ENCODE measurements at places on chromosomes 5 and 9.

- no peak for DNase-seq
These were observed 19.1 kb downstream of the TMEM232 start for GRCh38 chr5:110707260-110707844.

- peak; percentile 77 for DNase-seq
These were observed at the start of gene AK8 for GRCh38 chr9:132877824-132878694. Gene AK8, minus strand, starts transcription at chr9:132878284. Its CDS starts 29 bp downstream, at chr9:132878255.

- peak; percentile 96 for DNase-seq
These were observed at the start of gene IQGAP2 for GRCh38 chr5:76402886-76403765. Gene IQGAP2, plus strand, starts transcription at chr5:76403285. Its CDS starts 261 bp downstream, at chr5:76403546.

GRCh38 chr9:4829969-4830368, 37.2 kb downstream of the RCL1 start:
- DNase-seq = no peak

GRCh38 chr5:143913008-143913752, 101.2 kb downstream of the HMHB1 start:
- DNase-seq = no peak

DNA sequence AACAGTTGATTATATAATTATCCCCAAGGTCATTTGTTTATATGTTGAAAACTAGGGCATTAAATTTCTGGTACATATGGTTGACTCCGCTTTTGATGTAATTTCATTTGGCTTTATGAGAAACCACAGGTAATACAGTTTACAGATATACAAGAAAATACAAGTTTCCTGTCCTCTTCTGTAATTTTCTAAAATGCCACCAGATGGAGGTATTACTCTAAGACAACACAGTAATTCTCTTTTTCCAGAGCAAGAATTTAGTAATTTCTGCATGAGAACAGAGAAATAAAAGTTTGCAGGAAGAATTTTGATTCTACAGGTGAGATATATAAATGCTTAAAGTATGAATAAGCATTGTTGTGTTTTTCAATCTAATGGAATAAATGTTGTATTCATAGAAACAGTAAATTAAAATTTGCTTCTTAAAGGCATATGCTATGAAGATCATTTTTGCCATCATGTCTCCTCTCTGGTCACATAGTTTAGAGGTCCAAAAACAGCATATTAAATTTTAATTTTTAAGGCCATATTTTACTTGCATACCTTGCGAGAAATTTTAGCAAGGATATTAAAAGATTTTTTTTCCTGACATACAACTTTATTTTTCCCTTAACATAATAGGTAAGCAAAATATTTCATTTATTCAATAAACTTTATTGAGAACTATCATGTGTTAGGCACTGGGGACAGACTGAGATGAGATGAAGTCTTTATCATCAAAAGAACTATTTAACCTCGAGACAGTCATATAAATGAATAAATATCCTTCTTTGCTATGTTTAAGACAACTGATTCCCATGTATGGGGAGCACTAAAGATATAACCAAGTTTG, 22.7 kb downstream of the CHD1 start:
- peak; percentile 42 for DNase-seq

DNA sequence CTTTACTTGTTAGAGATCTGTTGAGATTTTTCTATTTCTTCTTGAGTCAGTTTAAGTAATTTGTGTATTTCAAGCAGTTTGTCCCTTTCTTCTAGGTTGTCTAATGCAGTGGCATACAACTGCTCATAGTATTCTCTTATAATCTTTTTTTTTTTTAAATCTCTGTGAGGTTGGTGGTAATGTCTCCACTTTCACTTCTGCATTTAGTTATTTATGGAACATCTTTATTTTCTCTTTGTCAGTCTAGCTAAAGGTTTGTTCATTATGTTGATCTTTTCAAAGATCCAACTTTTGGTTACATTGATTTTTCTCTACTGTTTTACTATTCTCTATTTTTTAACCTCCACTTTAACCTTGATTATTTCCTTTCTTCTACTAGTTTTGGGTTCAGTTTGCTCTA, 13.8 kb downstream of the FOXE1 start:
- no peak for DNase-seq

- peak; percentile 81 for DNase-seq
These were observed 2.2 kb downstream of the HNRNPA0 start for GRCh38 chr5:137751869-137752491.

DNA sequence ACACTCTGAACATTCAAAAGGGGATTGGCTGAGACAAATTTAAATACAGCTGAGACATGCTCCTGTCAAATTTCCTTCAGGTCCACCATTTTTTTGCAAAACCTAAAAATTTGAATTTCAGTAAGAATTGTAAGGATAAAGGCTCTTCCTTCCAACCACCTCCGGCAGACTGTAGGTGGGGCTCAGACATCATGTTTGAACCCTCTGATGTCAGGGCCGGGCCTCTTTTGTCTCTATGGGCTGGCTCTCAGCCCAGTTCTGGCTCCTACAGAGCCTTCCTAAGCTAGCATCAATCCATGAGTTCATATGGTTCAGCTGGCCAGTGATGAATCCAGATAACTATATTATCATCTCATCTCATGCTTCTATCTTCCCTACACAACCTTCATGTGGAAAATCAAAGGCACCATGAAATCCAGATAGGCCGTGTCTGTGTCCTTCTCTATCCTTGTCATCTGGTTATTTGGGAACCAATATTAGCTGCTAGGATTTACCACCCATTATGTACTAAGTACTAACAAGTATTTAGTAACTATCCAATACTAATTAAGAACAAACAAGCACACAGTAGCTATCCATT, 44.2 kb downstream of the NIPSNAP3B start:
- peak; percentile 39 for DNase-seq

GRCh38 chr9:72478966-72479365, 42.4 kb upstream of the TMC1 start:
- no peak for DNase-seq

DNA sequence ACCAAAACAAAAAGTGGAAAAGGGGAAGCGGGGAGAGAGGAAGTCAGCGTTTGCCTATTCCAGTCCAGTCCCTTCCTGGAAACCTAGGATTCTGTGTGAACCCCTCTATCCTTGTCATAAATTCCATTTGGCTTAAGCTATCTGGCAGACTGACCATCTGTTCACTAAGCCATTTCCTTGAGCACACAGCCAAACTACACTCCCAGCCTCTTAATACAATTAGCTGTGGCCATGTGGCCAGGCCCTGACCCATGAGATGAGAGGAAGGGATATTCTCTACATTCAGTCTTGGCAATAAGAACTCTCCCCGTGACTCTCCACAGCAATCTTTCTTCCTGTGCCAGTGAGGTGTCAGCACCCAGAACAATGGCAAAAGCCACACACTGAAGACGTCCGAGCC, 424.8 kb downstream of the TLE1 start:
- no peak for DNase-seq

DNA sequence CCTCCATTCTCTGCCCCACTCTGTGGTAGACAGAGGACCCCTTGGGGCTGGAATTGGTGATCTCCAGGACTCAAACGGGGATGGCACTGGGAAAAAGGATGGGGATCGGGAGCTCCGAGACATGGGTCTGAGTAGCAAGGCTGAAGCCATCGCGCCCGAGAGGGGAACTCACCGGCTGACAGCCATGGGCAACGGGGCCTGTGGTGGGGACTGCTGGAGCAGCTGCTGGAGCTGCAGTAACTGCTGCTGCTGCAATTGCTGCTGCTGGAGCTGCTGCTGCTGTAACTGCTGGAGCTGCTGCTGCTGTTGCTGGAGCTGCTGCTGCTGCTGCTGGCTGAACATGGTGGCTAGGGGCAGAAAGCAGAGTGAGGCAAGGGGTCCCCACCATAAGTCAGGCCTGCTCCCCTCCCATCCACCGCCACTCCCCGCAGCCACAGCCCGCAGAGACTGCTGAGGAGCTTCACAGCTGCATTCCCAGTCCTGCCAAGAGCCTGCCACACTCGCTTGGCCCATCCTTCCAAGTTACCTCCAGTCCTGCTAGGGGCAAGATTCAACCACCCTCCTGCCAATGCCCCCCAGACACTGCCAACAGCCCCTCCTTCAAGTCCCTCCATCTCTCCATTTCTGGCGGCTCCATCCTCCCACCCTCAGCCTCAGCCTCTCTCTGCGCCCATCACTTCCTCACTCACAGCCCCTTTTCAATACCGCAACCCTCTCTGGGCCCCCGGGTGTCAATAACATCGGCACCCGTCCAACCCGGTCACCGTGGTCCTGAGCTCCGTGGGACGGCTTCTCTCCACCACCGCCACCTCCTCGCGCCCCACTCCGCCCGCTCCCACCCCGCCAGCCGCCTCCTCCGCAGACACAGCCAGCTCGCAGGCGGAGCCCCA, 611 bp downstream of the CIZ1 start:
- DNase-seq = no peak

GRCh38 chr5:111790295-111790694, 33.3 kb upstream of the NREP start:
- DNase-seq = no peak

DNA sequence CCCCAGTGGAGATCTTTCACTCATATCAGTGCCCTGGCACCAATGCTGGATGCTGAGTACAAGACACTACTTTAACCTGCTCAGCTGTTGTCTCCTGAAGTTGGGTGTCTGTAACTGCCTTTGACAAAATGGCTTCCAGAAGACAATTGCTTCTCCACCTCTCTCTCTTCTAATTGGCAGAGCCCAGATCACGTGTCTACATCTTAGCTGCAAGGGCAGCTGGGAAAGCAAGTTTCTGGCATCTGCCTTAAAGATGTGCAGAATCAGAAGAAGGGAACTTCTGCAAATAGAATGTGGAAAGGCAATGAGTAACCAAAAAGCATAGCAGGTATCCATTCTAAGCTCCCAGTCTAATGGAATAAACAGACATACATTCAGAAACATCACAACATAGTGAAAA, 81.1 kb downstream of the PDZD2 start:
- no peak for DNase-seq

DNA sequence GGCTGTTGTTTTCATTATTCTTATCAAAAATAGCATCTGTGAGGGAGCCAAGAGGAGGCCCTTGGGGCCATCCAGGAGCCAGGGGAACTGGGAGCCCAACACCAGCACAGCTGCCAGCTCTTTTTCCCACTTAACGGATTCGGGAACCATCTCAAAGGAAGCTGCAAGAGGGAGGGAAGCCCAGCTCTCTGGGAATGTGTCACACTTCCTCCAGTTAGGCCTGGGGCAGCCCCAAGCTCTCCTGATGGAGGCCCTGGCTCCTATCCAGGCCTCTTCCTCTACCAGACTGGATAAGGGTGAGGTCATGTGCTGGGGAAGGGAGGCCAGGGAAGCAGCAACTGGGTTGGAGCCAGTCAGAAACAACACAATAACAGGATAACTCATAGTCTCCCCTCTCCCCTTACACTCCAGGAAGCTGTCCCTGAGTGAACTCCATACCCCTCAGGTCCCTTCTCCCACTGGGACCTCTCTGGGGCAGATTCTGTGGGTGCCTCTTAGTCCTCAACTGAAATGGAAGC, 12.7 kb downstream of the CSF2 start:
- DNase-seq = no peak

DNA sequence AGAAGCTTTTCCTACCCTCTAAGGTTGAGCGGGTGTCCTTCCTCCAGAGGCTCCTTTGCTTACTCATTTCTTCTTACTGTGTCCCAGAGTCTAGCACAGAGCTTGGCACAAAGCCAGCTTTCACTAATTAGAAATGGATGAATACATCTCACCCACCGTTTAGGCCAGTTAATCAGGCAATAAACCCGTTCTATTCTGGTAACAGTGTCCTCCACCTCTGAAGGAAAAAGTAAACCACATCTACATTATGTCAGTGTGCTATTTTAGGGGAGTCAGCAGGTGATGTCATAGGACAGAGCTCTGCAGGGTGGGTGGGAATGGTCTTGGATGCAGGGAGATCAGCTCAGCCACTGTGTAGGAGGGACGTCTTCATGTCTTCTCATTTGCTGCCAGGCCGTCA, 109.2 kb downstream of the OSTF1 start:
- no peak for DNase-seq

DNA sequence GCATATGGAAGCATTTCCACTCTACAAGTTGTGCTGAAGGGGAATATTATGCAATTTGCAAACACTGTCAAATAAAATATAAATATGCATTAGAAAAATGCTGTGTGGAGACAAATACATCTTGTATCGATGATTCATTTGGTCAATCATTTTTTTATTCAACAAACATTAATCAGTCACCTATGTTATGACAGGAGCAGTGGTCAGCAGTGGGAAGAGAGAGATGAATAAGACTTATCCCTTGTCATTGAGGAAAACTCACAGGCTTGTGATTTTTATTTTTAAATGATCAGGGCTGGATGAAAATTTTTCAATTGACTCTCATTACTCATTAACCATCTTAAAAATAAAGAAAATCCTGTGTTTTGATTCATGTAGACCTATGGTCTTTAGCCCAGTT, 574.1 kb downstream of the ACTL7B start:
- no peak for DNase-seq

DNA sequence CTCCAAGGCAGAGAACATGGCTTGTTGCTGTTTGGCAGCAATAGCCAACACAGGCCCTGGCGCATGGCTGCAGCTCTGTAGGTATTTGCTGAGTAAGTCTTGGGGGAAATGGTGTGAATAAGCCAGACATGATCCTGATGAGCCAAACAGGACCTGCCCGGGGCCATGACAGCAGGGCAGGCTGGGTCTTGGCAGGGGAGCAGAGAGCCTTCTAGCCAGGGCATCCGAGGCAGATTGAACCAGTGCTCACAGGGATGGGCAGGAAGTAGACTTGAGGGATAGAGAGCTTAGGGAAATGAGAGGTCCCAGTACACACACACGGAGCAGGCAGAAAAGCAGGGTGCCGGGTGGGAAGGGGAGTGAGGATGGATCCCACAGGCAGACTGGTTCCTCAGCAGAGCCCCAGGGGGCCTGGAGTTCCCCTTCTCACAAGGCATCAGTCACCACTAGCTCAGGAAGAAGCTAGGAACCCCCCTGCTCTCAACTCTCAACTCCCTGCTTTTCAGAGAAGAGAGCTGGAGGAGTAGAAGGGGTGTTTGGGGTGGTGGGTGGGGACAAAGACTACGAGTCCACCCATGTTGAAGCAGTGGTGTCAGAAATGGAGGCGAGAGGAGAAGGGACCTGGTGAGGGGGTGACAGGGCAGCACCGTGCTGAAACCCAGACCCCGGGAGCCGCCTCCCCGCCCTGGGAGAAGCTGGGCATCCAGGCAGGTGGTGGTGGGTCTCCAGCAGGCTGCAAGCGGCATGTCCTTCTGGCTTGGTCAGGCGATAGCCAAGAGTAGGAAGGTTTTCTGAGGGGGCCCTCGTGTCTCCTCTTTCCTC, 111.1 kb downstream of the RGS3 start:
- DNase-seq = no peak

DNA sequence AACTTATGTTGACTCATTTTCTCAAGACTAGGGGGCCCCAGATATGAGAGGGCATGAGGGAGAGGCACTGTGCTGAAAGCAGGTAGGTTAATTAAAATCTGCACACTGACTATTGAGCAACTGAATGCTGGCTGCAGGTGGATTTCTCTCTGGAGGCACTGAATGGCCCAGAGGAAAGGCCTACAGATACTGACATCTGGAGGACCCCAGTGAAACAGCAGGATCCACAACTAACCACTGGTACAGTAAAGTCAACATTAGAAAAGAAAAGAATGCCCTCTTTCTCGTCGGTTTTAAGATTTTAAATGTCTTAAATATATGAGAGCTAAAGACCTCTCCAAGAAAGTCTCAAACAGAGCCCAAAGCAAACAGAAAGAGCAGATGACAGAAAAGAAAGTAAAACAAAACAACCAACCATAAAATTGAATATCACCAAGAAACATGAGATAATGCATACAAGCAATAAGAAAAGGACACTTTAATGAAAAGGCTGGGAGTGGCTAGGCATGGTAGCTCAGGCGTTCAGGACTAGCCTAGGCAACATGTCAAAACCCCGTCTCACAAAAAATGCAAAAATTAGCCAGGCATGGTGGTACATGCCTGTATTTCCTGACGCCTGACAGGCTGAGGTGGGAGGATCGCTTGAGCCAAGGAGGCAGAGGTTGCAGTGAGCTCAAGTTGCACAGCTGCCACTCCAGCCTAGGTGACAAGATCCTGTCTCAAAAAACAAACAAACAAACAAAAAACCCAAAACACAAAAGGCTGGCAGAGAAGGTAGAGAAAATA, 43.3 kb downstream of the PUM3 start:
- DNase-seq = no peak

Measured in inflammatory macrophage (primary cell).